ENCODE measurements at places on chromosomes 7 and 10.

- no peak for DNase-seq
Measured at GRCh38 chr10:80497187-80498077, 40.3 kb upstream of the SH2D4B start.

- DNase-seq, result no peak
Measured at GRCh38 chr7:112080441-112080840, 125.8 kb downstream of the DOCK4 start.

DNA sequence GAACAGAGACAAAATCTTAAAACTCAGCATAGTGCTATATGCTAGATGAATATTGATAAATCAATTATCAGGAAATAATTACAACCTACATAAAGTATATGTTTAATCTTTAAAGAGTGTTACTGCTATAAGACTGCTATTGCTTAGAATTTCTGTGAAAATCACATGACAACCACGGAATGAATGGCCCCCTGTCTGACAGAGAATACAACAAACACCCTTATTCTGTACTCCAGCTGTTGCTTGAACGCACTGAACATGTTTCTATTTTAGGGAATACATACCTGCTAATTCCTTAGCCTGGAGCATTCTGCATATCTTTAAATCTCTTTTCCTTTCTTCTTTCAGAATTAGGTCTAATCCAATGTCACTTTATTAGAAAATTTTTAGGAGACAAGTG is 452.4 kb upstream of the PHF14 start:
- DNase-seq, result no peak

DNA sequence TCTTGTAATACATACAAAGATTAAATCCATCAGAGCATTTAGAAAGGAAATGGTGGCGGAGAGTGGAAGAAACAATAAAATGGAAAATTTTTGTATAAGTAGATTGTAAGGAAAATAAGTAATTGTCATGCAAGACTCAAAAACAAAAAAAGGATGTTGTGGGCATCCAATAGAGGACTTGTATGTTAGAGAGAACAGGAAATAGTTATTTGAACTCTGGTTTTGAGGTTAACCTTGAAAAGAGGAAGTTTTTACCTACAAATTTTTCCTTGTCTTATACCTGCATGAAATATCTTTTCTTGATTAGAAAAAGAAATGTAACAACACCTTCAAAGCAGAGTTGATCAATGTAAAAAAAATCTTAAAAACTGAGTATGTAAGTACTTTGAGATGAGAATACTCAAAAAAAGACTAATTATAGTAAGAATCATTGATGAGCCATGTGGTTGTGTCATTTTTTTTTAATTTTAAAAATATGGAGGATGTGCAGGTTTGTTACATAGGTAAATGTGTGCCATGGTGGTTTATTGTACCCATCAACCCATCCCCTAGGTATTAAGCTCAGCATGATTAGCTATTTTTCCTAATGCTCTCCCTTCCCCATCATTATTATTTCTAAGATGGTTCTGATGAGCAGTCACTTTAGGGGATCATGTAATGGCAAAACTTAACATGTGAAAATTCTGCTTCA is 11.9 kb downstream of the TMEM106B start:
- no peak for DNase-seq

- no peak for DNase-seq
Measured at GRCh38 chr10:35417795-35418194, 81.5 kb downstream of the CCNY start.

DNA sequence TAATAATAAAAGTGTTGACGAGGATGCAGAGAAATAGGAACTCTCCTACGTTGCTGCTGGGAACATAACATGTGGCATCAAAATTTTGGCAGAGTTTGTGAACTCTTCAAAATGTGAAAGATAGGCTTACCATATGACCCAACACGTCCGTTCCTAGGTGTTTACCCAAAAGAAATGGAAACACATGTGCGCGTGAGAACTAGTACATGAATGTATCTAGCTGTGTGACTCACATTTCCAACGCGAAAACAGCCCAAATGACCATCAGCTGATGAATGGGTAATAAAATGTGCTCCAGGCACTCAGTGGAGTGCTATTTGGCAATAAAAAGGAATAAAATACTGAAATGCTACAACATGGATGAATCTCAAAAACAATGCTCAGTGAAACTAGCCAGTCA is 10.4 kb upstream of the ELFN1 start:
- no peak for DNase-seq

DNA sequence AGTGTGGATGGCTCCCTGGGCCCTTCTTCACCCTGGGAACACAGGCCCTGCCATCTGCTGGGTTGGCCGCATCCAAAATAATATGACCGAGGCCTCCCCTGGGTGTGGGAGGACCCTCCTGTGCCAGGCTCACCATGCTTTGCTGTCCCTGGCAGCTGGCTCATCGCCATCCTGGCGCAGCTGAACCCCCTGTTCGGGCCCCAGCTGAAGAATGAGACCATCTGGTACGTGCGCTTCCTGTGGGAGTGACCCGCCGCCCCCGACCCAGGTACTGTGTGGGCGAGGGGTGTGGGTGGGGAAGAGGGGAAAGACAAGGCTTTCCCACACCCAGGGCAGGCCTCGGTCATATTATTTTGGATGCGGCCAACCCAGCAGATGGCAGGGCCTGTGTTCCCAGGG is 4.8 kb downstream of the ATP6V0E2 start:
- DNase-seq, result no peak

DNA sequence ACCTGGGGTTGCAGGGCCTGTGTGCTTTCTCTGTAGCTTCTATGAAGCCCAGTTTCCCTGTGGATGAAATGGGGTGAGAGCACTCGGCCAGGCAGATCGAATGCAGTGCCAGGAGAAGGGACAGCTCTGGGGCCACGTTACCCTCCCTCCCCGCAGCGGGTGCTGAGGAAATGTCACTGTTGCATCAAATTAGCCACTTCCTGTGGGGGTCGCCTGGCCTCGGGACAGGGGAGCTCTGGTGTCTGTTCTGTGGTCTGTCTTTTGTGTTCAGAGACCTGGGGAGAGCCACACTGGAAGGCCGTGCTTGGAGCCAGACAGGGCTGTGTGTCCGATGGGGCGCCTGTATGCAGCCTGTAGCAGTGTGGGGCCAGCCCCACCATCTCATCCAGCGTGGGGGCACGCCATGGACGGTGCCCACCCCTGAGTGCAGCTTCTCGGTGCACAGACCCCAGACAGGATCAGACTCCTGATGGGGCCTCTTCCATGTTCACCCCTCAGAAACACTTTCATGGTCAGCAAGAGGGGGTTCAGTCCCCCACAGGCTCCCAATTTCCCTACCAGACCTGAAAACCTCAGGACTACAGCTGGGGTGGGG is 13.6 kb downstream of the TTYH3 start:
- no peak for DNase-seq

GRCh38 chr7:151274936-151275812 is 26.7 kb upstream of the SMARCD3 start:
- no peak for DNase-seq

DNA sequence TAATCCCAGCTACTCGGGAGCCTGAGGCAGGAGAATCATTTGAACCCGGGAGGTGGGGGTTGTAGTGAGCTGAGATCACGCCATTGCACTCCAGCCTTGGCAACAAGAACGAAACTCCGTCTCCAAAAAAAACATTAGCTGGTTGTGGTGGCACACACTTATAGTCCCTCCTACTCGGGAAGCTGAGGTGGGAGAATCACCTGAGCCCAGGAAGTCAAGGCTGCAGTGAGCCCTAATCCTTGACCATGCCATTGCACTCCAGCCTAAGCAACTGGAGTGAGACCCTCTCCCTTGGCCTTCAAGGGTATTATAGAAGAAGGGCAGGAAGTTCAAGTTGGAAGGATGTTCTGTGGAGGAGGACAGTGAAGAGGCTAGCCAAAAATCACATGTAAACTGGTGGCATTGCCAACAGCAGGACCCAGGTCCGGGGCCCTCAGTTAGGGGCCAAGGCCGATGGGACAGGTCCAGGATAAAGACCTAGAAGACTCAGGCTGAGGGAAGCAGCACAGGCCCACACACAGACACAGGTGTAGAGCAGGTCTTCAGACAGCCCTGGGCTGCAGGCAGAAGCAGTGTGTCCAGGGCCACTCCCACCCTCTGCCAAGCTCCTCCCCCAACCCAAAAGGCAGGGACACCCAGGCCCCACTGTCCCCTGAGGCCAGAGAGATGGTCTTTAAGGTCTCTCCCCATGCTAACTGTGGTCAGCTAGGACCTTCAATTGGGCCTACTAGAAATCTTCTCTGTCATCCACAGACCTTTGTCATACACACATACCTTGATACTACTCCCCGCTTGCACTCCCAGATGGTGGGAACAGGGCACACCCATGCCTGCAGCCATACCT is 8.4 kb upstream of the SAMD8 start:
- DNase-seq, result no peak

DNA sequence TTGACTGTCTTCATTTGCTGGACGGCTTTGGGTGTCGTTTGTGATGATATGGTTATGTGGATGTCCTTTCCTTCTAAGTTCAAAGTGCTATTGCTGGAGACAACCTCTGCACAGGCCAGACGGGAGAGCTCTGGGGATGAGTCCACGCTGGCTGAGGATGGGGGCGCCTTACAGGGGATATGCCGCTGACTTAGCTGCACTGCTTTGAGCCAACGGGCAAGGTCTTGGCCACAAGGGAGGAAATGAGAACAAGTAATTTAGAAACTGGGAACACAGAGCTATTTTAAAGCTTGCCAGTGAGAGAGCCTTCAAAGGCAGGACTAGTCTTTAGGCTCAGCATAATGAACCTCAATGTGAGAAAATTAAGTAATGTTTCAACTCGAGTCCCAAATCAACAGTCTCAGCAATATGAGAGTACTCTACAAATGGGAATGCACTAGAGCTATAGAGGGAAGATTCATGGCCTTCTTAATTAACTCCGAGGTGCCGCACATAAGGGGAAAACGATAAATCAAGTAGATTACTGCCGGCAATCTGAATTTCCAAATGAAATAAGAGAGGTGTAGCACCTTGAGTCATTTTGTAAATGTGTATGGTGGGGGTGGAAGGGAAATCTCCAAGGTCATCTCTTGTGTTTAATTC is 209.3 kb downstream of the JAZF1 start:
- DNase-seq, result no peak

- no peak for DNase-seq
Measured at GRCh38 chr7:98761225-98761624, 108.6 kb downstream of the TMEM130 start.

- DNase-seq, result no peak
Measured at GRCh38 chr10:129779126-129780111, 184.7 kb downstream of the EBF3 start.

DNA sequence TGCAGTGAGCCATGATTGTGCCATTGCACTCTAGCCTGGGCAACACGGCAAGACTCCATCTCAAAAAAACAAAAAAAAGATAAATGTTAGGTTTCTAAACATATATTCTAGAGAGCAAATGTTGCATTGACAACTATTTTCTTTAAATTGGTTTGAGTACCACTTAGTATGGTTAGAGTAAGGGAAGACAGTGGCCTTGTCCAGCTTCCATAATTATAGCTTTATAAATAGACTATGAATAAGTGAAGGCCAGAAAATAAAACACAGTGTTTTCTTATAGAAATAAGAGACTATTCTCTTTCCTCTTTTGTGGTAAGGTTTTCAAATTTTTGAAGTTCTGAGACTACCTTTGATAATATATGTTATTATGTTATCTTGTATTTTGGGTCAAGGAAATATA is 50.5 kb downstream of the EXOC4 start:
- DNase-seq, result no peak

- DNase-seq, result no peak
Measured at GRCh38 chr10:24292304-24293293, 83.7 kb downstream of the KIAA1217 start.

GRCh38 chr10:100997360-100998182 is 2.0 kb upstream of the LZTS2 start:
- DNase-seq, result peak; percentile 69

DNA sequence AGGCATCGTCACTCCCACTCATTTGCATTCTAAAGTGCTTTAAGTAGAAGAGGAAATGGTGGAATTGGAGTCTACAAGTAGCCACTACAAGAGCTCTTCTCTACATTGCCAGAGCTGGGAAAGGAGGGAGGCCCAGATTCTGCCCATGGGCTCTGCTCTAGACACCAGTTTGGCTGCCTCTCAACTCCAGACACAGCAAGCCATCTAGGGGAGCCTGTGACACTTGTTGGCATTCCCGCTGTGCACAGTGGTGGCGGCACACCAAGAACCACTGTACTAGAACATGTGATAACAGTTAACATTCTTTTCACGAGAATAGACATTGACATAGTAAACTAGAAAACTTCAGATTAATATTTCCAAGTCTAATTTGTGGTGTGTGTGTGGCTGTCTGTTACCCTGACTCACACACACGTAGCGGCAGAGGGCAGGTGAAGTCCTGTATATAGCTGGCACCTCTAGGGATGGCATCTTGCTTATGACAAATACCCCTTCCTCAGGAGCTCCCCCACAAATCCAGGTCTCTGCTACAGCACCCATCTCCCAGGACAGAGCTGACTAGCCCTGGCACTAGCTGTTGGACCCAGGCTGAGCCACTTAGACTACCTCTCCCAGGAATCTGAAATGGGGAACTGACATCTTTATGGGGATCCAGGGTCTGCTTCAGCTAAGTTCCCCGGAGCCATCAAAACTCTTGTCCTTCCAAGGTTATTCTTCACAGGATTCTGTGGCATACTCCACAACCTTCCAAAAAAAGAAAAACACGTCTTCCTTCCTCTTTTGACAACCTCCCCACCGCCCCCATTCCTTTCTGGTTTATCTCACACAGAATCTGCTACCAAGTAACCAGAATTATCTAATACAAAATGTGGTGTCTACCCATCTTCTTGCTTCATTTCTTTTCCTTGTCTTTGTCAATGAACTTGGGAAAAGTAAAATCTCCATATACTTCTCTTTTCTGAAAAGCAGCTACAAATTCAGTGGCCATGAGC is 54.7 kb upstream of the MRLN start:
- DNase-seq, result no peak

Data from stimulated activated CD4-positive, alpha-beta T cell treated with anti-CD3 and anti-CD28 coated beads, Interleukin-12 subunit alpha, Interleukin-12 subunit beta, amount 100 ng/mL, for 4 hours (primary cell).